Tongue (tissue), 3 donors: ENCODE measurements at places on chromosomes 6 and 20. TPM values are rescaled to one million over a fixed set of nuclear protein-coding genes. Genes with fewer than 3 reads are reported as not detected.

C2 gene
- total RNA-seq: 0.51 TPM

GRCh38 chr6:139439349-139439748 lies 64.9 kb upstream of the CITED2 start:
- DNase-seq: no peak

DNA sequence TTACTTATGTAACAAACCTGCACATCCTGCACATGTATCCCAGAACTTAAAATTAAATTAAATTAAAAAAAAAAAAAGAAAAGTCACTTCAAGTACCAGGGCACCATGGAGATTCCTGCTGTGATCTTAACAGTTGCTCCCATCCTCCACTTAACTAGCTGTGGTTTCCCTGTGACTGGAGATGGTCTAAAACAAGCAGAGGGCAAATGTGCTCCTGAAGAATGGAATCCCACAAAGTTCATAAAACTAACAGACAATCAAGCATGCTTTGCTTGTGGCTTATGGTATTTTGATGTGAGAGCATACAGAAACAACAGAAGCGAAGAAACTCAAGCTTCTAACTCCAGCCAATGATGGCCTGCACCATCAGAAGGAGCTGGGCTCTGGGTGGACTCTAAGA lies 153.6 kb upstream of the KCNK16 start:
- no peak for DNase-seq

DNA sequence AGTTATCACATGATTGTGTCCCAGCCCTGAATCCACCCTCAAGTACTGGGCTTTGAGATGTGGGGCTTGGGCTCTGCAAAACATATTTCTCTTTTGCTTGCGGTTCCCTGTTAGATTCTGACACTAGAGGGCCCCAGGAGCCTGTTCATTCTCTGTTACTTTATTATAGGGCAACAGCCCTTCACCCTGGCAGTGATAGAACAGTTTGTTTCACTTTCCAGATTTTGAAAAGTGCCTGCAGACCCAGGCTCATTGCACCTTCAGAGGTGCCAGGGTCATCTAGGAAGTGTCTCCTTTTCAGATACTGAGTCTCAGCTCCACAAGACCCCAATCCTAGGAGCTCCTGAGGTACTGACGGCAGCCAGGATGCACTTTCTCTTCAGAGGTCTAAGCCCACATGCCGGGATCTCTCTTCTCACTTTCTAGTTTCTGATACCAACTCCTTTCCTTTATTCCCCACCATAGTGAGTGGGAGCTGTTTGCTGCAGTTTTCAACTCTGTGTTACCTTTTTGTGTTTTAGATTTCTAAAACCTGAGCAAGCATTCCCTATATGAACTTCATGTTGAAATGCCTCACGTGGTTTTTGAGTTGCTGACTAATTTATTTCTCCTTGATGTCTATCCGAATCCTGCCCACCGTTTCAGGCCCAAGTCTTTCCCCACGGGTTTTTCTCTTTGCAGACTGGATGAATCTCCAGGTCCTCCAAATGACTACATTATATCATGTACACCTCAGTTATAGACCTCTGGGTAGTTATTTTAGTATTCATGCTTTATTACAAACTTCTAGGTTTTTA lies 10.9 kb downstream of the ABT1 start:
- DNase-seq: peak; percentile 67

GRCh38 chr6:136511926-136512325 lies 38.3 kb downstream of the MAP7 start:
- no peak for DNase-seq

DNA sequence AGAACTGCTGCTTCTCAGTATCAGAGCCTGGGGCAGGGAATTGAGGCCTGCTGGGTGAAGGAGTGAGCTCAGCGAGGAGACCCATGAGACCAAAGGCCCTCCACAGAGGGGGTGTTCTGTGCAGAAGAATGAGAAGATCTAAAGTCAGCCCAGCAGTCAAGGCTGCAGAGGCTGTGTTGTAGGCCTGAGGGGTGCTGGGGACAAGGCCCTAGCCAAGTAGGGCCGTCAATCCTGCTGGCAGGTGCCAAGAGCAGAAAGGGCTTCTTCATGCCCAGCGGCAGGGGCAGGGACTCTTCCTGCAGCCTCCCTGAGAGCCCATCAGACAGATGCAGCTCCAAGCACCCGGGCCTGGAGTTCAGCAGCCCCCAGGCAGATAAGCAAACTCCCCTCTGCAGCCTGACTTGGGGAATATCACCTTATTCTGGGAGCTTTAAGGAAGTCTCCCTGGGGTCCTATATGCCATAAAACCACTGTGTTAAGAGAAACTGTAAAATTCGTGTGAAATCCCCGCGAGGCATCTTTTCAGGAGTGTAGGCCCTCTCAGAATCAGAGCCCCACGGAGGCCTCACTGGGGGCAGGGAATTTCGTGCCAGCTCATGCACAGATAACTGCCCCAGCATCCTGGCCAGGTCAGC lies 9.0 kb downstream of the CCDC167 start:
- DNase-seq: no peak

GRCh38 chr6:157571950-157572349 lies 191.0 kb downstream of the ZDHHC14 start:
- no peak for DNase-seq

DNA sequence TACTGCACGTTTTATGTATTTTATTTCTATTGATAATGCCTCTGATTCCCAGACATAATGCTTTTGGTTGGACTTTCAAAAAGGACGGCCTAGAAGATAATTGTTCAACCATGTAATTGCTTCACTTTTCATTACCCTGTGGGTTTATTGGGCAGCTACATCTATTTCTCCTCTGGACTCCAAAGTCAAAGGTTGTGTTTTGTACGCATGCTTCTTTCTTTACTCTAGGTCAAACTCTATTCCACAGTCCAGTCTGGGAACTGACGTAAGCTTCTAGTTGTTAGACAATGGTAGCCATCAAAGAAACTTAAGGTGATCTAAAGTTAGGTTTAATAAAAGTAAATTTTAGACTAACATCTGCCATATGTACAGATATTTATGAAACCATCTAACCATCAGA lies 6.6 kb upstream of the SLC17A3 start:
- DNase-seq: no peak

DNA sequence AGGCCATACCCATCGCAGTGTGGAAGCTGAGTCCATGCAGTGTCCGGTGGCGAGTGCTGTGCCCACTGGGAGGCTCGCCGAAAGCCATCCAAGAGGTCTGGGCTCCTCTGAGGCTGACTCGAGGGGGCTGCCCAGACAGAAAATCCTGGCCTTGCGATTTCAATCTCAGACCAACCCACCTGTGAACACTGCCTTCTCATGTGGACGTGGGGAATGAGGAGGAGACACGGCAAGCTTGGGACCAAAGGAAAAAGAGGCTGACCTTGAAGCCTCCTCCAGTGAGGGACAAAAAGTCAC lies 157.2 kb upstream of the AFDN start:
- no peak for DNase-seq

DNA sequence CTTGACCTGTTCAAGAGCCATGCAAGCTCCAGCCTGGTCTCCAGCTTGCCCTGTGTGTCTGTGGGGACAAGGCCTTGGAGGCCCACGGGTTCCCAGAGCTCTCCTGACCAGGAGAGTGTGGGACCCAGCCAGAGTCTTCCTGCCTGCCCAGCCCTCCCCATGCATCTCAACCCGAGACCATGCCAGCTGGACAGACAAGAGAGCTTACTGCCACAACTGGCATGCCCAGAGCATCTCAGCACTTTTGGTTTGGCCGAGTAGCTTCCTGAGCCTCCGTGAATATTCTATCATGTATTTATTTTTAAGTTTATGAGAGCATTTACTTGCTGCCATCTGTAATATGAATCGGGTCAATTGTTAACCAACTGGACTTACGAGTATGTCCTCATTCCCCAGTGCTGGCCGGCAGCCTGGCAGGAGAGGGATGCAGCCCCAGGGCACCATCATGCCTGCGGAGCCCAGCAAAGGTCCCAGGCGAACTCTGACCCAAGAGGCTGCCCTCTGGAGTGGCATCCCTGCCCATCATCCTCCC lies 14.9 kb downstream of the IP6K3 start:
- DNase-seq: no peak

ENPP4 gene
- 44.0 TPM for total RNA-seq

C20orf141 gene
- total RNA-seq: not detected

- peak; percentile 74 for DNase-seq
Measured at GRCh38 chr20:23164176-23164601, 78.1 kb upstream of the CD93 start.
